ENCODE measurements at places on chromosomes 3 and 15.
A peak's percentile ranks its signal among the peaks of the same experiment; 100 is the strongest.

GRCh38 chr3:61387817-61388216 is 136.6 kb upstream of the FHIT start:
- no peak for DNase-seq

DNA sequence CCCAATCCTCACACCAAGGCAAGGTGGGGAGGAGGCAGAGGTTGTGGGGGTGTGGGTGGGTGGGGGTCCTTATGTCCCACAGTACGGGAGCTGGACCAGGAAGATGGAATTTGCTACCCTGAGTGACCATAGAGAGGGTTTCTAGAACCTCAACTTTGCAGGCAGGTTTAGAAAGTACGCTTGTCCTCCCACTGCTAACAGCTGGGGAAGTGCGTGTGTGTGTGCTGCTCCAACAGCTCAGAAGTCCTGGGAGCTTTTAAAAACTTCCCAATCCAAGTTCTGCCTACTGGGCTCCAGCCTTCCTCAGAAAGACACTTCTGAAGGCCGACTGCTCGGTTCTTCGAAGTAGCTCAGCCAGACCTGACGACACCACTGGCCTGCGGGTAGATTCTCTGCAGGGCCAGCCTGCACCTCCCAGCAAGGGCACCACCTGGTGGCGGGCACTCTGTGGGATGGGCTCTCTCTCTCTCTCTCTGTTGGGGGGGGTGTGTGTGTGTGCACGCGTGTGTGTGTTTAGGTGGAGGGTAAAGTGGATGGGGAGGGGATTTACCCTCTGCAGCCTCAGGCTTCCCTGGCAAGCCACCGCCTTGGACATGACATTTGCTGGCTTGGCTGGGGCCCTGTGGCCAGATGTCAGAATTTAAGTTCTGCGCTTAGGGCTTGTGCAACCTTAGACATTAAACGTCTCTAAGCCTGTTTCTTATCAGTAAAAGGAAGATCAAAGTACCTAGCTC is 15.6 kb downstream of the TMEM158 start:
- DNase-seq: peak; percentile 68

DNA sequence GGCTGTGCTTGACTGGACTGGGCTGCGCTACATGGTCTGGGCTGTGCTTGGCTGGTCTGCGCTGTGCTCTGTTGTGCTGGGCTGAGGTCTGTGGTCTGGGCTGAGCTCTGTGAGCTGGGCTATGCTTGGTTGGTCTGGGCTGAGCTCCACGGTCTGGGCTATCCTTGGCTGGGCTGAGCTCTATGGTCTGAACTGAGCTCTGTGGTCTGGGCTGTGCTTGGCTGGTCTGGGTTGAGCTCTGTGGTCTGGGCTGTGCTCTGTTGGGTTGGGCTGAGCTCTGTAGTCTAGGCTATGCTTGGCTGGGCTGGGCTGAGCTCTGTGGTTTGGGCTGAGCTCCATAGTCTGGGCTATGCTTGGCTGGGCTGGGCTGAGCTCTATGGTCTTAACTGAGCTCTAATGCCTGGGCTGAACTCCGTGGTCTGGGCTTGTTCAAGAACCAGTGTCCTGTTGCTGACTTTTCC is 92.0 kb downstream of the PLXNA1 start:
- DNase-seq: no peak

DNA sequence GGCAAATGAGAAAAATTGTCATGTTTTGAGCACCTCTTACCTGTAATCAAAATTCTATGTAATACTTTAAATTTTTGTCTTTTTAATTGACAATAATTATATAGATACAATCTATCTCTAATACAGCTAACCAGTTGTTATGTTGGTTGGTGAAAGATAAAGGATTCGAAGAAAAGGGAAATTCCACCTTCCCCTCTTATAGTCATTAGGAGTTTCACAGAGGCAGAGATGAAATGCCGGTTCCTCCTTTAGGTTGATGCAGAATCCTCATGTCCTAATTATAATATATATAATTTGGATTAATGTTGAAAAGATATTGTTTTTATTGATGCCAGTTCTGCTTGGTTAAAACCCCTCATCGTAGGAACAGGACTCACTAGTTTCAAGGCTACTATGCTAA is 67.1 kb downstream of the LRCH3 start:
- no peak for DNase-seq

GRCh38 chr15:94509259-94509658 is 277.9 kb downstream of the MCTP2 start:
- peak; percentile 48 for DNase-seq

- DNase-seq: peak; percentile 15
Measured at GRCh38 chr3:43378066-43378935, 92.0 kb downstream of the SNRK start.

- DNase-seq: no peak
Measured at GRCh38 chr15:72968531-72968922, 83.7 kb upstream of the NEO1 start.

DNA sequence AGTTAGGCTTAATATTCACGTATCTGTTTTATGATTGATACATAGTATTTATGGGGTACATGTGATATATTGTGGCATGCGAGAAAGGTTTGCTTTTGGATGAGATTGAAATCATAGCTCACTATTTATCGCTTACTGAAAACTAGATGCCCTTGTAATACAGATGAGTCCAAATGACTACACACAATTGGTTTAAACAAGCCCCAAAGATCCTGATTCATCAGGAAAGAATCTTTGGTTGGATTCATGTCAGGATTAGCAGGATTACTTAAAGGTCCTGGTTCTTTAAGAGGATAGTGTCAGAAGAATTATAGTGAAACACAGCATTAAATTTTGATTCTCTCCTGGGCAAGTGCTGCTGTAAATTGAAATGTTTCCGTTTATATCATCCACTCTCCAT is 18.6 kb upstream of the AADAC start:
- DNase-seq: no peak

DNA sequence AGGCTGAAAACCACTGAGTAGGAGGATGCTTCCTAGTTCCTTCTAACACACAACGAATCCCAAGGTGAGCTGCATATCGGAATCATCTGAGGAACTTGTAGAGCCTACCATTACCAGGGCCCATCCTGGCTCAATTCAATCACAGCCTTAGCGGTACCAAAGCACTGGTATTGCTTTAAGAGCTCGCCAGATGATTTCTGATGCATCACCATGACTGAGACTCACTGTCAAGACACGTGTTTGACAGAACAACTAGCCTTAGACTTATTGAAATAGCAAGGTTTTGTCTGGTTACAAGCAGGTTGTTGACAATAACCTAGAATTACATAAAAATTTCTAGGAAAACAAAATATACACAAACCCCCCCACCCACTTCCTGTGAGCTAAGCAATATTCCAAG is 68.5 kb downstream of the CBLB start:
- DNase-seq: no peak

GRCh38 chr15:64766058-64766457 is 9.3 kb downstream of the RBPMS2 start:
- no peak for DNase-seq

- no peak for DNase-seq
Measured at GRCh38 chr3:67094774-67095173, 96.7 kb downstream of the KBTBD8 start.

DNA sequence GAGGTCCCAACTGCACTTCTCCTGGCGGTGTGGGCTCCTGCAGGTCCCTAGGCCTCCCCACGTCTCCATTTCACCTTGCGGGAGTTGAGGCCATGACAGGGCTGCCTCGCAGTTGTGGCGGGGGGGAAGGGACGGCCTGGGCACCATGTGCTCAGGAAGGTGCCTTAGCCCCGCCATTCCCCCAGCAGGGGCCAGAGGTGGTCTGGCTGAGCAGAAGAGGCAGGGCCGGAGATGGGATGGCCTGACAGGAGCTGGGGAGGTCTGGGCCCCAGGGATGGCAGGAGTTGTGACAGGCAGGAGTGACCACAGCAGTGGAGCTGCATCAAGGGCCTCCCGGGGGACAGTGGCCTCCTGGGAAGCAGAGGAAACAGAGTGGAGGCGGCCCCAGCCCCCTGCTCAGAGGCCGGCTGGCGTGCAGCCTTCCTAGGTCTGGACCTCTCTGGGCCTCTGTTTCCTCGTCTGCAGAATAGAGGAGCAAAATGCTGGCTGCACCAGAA is 18.7 kb upstream of the KLF15 start:
- DNase-seq: no peak

DNA sequence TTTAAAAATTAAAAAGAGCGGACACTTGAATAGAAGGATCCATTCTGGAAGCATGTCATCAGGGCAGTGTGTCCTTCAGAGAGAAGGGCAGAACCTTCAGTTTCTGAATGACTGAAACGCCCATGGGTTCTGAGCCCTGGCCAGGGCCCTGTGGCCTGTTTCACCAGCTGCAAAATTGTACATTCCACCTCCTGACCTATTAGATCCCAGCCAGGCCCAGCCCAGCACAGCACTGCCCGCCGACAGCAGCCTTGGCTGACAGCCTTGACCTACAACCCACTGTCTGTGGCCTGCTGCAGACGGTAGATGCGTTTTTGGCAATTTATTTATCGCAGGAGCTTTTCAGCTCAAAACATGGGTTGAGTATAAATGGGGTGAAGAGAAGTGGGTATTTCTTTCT is 5.9 kb upstream of the POLG start:
- no peak for DNase-seq

- no peak for DNase-seq
Measured at GRCh38 chr15:74227968-74228722, 8.0 kb upstream of the CCDC33 start.

- no peak for DNase-seq
Measured at GRCh38 chr15:54307252-54307902, 329.1 kb downstream of the UNC13C start.

DNA sequence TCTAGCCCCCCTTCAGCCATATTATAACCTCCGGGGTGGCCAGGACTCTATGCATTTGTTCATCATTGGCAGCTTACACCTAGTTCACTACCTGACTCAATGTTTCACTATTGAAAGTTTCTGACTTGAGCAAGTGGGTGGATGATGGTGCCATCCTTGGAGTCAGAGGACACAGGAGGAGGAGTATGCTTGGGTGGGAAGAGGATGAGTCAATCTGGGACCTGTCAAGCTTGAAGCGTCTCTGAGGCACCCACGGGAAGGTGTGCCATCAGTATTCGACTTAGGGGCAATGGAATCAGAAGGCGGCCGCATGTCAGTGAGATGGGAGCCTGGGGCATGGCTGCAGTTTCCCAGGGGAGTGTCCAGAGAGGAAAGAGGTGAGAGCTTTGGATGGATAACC is 133.3 kb downstream of the EPHB1 start:
- no peak for DNase-seq

- no peak for DNase-seq
Measured at GRCh38 chr3:158140396-158140795, 30.5 kb downstream of the RSRC1 start.

DNA sequence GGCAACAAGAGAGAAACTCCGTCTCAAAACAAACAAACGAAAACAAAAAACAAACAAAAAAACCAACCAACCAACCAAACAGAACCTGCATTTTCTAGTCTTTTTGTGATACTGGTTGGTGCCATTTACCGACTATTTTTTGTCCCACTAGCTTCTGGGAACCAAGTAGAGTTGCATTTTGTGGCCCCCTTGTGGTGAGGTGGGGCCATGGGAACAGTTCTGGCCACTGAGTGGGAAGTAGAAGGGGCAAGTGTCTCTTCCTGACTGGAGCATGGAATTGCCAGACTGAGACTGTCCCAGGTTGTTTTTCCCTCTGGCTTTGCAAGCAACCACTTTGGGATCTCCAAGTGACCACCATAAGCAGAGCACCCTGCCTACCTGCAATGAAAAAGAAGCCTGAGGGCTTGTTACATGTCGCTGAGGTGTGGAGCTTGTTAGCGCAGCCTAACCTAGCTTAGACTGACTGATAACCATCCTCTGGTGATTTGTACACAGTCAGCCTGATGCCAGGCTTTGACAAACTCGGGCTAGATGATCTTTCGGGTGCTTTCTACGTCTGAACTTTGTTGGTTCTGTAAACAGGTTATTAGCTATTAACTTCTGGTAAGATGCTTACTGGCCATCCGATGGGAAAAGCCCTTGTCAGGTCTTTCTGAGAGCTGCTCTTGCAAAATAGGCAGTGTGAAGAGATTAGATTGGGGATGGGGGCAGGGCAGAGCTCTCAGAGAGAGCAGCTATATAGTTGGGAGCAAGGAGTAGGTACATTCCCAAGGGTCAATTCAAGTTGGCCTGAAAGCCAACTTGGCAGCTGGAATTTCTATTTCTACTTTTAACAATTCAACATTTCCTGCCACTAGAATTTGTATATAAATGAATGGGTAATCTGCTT is 172.2 kb downstream of the SSR3 start:
- DNase-seq: peak; percentile 61

DNA sequence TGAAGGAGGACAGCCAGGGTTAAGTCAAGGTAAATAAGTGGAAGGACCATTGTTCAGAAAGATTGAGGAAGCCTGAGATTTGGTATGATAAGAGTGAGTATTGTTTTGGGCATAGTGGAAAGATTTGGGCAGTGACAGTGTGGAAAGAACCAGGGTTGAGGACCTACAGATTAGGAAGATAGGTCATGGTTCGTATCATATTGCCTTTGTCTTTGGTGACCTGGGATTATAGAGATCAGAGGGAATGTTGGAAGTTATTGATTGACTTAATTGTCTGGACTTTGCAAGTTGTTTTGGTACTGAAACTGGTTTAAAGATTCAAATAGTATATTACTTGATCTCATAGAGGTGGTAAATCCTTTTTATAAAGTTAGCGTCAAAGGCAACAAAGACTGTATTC is 23.1 kb upstream of the MGA start:
- no peak for DNase-seq

DNA sequence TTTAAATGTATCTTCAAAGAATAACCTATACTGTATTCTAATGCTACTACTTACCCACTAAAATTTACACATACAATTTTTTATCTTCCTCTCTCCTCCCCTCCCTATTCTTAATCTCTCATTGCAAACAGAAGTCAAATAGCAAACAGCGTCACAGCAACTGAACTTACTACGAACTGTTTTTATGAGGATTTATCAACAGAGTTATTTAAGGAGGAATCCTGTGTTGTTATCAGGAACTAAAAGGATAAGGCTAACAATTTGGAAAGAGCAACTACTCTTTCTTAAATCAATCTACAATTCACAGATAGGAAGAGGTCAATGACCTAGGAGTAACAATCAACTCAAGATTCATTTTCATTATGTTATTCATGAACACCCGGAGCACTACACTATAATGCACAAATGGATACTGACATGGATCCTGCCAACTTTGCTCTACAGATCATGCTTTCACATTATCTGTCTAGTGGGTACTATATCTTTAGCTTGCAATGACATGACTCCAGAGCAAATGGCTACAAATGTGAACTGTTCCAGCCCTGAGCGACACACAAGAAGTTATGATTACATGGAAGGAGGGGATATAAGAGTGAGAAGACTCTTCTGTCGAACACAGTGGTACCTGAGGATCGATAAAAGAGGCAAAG is 984 bp downstream of the FGF7 start:
- DNase-seq: no peak

GRCh38 chr3:16427103-16427965 is 86.2 kb downstream of the RFTN1 start:
- peak; percentile 83 for DNase-seq

- no peak for DNase-seq
Measured at GRCh38 chr15:53618461-53618860, 141.0 kb downstream of the WDR72 start.
